ENCODE measurements at places on chromosomes 16 and 17.

GRCh38 chr17:63550817-63551639 lies 751 bp downstream of the DCAF7 start:
- peak; percentile 32 for DNase-seq

GRCh38 chr17:82602487-82602886 lies 45.8 kb downstream of the WDR45B start:
- DNase-seq = no peak

GRCh38 chr17:57035971-57036481 lies 49.0 kb upstream of the AKAP1 start:
- no peak for DNase-seq

DNA sequence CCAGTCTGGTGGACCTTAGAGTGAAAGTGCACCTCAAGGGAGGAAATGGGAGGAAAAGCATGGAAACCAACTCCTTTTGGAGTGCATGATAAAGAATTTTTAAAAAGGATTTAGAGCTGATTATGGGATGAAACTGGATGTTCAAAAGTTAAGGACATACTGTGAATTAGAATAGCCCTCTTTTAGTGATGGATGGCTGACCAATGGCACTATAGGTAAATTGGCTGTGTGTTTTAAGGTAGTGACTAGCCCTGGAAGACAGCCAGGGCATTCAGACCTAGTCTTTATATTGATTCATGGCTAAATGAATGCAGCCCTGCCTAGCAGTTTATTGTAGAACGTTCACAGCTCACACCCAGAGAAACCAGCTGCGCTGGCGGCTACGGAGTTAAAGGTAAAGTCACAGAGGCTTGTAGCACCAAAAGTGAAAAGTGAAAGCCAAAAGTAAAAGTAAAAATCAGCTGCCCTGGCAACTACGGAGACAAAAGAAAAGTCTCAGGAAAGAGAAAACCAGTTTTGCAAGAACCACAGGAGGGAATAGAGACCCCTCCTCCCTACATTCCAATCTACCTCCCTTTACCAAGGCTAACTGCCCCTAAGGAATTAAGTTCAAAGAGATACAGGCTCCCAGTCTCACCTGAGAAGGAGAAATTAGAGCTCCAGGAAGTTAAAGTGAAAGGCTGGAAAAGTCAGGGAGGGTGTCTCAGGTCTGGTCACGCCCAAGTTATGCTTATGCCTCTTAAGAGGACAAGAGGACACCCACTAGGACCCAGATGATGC lies 21.8 kb downstream of the ACSM1 start:
- peak; percentile 32 for DNase-seq

DNA sequence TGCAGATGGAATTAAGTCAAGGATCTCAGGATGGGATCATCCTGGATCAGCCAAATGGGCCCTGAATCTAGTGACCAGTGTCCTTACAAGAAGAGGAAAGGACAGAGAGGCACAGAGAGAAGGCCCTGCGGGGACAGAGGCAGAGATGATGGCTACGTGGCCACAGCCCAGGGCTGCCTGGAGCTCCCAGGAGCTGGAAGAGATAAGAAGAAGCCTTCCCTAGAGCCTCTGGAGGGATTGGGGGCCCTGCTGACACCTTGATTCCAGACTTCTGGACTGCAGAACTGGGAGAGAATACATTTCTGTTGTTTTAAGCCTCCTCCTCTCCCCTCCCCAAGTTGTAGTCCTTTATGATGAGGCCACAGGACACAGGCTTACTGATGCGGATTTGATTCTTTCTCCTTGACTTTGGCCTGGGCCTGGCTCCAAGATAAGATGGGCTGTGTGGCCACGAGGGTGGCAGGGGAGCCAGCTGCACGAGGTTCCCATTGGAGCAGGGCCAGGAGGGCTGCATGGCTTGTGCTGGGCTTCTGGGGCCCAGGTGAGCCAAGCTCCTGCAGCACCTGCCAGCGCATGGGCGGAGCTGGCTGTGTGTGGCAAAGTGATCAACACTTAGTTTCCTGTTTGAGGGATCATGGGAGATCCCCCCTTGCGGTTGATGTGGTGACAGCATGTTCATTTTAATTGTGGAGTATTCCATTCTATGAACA lies 146.1 kb downstream of the IRF8 start:
- no peak for DNase-seq

DNA sequence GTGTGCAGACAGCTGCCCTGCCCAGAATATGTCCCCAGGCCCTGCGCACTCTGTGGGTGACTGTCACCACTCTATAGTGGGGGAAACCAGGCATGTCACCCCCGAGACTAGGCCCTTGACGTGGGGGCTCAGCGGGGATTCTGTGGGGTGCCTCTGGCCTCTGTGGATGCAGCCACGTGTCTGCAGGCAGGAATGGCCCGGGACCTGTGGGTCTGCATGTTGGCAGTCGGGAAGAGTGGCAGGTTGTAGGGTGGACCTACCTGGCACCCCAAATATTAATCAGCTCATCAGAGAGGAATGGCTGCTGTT lies 954 bp downstream of the IL32 start:
- no peak for DNase-seq

GRCh38 chr16:13835387-13835786 lies 84.6 kb upstream of the ERCC4 start:
- no peak for DNase-seq

GRCh38 chr16:64778777-64779176 lies 343.1 kb downstream of the CDH11 start:
- DNase-seq = no peak

- no peak for DNase-seq
These were observed 146.1 kb downstream of the RAB11FIP4 start for GRCh38 chr17:31537565-31538011.

DNA sequence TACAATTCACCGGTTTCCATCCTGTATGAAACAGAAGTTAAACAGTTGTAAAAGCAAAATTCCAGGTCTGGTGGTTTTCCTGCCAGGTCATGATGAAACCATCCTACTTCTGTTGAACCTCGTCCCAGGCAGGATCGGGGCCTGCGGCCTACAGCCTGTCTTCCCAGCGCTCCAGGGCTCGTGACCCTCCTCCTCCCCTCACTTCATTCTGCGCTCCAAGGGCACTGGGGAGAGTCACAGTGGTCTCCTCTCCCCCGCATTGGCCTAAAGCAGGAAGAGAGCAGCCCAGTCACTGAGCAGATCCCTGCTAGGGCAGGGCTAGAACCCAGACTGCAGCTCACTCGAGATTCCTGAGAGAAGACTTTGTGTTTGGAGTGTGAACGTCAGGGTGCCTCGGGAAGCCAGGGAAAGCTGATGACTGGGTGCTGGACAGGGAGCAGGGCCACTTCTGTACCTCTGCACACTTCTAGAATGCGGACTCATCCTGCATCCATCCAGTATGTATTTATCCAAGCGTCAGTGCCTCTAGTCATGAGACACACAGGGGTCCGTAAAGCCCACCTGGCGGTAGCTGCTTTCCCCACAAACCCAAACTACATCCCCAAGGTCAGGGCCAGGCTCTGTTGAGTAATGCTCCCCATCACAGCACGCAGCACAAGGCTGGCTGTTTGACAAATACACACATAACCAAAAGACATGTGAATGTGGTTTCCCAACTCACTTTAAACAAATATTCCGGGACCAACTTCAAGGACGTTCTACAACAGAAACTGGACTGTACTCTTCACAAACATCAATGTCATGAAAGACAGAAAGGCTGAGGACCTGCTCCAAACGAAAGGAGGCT lies 1.7 kb upstream of the ITGAE start:
- DNase-seq = no peak

GRCh38 chr17:82687375-82687861 lies 11.1 kb downstream of the RAB40B start:
- no peak for DNase-seq

DNA sequence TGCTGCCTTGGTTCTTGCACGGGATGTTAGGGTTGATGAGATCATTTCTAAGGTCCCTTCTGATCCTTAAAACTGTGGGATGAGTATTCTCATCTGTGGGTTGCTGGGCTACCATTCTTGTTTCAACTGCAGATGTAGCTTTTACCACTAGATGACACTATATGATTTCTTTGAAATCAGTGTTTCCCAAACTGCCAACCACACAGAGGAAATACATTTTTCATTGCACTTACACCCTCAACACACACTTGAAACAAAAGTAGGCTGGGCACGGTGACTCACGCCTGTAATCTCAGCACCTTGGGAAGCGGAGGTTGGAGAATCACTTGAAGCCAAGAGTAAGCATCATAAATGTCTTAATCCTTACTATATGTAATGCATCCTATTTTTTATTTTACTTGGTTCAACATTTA lies 15.3 kb downstream of the LCMT1 start:
- DNase-seq = no peak

DNA sequence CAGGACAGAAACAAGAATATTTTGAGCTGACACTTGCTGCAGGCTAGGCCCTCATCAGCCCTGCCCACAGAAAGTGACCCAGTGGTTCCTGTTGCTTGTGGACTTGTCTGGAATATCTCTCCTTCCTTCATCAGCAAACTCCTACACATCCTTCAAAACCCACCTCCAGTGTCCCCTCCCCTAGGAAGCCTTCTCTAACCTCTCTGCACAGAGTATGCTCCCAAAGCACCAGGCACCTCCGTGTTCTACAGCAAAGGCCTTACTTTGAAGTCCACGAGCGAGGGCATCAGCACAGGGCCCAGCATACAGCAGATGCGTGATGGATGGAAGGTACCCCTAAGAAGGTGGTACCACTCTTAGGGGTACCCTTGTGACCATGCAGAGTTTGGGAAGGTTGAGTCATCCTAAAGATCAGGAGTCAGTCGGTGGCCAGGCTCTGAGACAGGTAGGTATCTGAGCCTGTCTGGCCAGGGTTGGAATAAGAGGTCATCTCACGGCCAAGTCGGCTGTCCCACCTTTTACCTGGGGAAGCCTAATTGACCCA lies 2.0 kb downstream of the CCDC102A start:
- no peak for DNase-seq

DNA sequence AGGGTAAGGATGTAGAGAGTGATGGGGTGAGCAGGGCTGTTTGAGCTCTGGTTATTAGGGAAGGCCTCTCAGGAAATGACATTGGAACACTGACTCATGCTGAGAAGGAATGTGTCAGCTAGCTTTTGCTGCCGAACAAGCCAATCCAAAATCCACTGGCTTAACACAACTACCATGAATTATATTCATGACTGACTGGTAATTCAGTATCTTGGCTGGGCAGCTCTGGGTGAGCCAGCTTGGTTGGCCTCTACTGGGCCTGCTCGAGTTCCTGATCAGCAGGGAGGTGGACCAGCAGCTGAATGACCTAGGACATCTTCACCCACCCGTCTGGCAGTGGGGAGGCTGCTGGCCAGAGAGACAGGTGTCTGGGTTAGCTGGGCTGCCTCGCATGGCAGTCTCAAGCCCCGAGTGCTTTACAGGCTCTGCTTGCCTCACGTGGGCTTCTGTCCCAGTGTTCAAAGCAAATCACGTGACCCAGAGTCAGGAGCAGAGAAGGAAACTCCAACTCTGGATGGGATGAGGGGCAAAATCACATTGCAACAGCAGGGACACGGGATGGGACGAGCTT lies 209.4 kb downstream of the KATNIP start:
- DNase-seq = no peak

GRCh38 chr16:1407753-1408152 lies 6.8 kb downstream of the UNKL start:
- DNase-seq = no peak

DNA sequence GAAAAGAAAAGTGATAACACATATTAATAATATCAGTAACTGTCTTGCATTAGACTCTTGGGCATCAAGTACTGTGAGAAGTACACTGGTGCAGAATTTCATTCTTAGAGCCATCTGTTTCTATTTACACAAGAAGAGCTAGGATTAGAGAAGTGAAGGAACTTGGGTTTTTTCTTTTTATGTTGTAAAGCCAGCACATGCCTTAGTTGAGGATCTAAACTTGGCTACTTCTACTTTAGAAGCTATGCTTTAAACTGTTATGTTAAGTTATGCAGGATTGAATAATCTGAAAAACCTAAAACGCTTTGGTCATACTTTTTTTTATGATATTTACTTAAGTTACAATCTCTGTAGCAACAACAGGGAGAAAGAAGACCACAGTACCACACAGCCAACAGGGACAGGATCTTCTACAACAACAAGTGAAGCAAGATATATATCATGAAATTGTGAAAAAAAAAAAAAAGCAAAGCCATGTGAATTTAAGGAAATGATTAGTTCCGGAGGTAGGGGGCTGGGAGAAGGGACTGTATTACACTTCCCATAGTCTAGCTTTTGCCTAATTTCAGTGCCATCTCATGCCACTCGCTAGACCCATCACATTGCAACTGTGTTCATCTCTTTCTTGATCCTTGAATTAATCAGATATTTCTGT lies 305.1 kb upstream of the GOT2 start:
- no peak for DNase-seq

- DNase-seq = no peak
These were observed 206.0 kb downstream of the SEC14L1 start for GRCh38 chr17:77346765-77347164.

Measured in hematopoietic multipotent progenitor cell treated with erythropoietin and hydrocortisone succinate and interleukin-3 and kit ligand, for 17 days (in vitro differentiated cells).